Stimulated activated CD4-positive, alpha-beta T cell treated with anti-CD3 and anti-CD28 coated beads, Interleukin-1b, Interleukin-23, amount 100 ng/mL, for 24 hours (primary cell): ENCODE measurements at places on chromosomes 2 and 18.

DNA sequence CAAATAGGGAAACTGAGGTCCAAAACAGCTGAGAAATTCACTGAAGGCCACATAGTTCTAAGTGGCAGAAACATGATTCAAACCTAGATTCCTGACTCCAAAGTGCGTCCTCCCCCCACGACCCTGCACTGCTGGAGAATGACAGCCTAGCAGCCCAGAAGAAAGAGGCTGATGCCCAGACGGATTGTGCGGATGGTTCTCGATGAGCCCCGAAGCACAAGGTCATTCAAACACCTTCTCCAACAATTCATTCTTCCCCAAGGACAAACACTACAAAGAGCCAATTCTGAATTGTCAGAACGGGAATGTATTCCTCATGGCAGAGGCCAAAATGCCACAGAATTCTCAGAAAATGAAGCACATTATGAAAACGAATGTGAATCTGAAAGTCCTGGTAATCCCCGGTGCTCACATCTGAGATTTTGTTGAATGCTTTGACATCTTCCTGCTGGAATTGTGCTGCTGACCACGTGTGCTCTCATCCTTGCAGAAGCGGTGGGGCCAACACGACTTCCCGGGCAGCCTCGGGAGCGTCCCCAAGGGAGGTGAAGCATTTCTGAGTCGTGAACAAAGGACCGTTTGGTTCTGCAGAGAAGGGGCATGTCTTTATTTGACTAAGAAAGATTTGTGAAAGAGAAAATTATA, 337.0 kb downstream of the EIPR1 start:
- DNase-seq, result no peak

GRCh38 chr18:26723981-26724380, 141.5 kb downstream of the AQP4 start:
- DNase-seq, result no peak

DNA sequence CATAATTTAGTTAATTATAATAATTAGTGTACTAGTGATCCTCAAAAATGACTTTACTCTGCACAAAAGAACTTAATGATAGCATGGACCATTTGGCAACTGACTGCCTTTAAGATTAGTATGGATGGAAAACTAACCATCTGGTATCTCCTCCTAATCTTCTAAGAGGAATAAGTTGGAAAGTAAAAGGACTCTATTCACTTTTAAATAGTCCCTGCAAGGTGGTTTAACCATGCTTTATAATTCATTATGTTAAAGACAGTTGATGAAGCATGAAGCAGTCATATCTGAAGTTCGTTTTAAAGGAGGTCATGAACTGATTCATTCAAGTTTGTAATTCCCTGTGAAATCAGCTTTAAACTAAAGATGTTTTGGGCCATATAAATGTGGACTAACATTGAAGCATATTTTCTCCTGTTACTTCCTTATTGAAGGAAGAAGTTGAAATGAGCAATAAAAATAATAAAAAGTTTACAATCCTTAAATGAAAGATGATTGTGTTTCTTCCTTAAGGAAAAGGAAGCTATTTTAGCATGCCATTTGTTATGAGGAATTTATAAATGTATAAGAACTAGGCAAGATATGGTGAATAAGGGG, 446.0 kb downstream of the XIRP2 start:
- DNase-seq, result no peak

GRCh38 chr2:102101849-102102635, 40.5 kb upstream of the IL1R1 start:
- DNase-seq, result no peak

- DNase-seq, result no peak
Observed at GRCh38 chr2:53782676-53783075, 4.1 kb downstream of the ASB3 start.

- no peak for DNase-seq
Observed at GRCh38 chr18:28365411-28365831, 188.5 kb upstream of the CDH2 start.

DNA sequence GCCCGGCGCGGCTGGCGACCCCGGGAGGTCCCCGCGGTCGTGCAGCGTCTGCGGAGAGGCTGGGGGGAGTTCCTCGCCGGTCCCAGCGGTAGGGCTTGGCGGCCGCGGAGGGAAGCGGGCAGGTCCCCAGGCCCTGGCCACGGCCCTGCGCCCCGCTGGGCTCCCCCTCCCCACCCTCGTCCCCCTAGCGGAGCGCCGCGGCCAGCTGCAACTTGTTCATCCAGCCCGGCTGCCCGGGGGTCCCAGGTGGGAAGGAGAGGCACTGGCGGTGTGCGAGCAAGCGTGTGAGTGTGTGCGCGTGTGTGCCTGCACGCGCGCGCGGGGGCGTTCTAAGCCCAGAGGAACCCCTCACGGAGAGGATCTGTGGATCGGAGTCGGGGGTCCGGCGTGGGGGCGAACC, 1.3 kb downstream of the PTPRM start:
- DNase-seq, result no peak

DNA sequence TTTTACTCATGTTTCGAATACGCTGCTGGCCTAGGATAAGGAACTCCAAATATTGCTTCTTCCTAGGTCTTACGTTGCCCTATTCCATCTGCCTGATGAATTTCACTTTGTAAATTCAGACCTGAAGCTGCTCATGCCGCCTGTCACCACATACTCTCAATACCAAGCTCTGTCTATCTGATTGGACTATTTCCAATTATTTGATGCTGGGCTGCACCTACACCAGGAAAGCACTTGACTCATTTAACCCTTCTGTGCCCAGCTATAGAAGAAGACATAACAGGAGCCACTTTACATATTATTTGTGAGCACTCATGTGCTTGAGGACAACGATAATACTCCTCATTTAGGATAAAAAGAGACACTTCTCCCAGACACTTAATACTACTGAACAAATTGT, 1293.9 kb upstream of the LRRTM1 start:
- DNase-seq, result no peak

DNA sequence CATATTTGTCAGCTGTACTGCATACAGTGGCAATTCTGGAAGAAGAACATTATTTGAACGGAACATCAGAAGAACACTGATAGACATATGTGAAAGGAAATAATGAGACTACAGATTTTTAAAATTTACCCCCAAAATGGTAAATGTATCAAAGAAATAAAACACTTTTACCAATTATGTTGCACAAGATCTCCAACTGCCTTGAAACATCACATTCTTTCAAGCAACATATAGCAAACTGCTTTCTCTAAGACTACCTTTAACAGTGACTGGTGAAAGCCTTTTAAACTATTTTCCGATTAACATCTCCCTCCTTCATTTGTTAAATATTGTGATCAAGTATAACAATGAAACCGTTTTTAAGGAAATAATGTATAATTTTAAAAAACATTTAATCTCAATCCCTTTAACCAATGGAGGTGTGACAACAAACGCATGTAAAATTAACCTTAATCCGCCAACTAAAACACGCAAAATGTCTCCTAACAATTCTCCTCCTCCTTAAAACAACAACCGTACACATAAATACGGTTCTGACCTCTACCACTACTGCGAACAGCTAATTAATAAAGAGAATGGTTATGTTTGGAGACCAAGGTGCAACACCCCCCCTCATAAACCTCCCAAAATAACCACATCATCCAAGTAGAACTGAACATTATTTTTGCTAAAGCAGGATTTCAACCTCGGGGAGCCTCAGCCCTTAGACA, 2.4 kb downstream of the FBXO11 start:
- no peak for DNase-seq

- DNase-seq, result no peak
Observed at GRCh38 chr18:75176849-75177248, 32.1 kb downstream of the PTGR3 start.

- no peak for DNase-seq
Observed at GRCh38 chr2:164839914-164840457, 1.6 kb downstream of the COBLL1 start.

DNA sequence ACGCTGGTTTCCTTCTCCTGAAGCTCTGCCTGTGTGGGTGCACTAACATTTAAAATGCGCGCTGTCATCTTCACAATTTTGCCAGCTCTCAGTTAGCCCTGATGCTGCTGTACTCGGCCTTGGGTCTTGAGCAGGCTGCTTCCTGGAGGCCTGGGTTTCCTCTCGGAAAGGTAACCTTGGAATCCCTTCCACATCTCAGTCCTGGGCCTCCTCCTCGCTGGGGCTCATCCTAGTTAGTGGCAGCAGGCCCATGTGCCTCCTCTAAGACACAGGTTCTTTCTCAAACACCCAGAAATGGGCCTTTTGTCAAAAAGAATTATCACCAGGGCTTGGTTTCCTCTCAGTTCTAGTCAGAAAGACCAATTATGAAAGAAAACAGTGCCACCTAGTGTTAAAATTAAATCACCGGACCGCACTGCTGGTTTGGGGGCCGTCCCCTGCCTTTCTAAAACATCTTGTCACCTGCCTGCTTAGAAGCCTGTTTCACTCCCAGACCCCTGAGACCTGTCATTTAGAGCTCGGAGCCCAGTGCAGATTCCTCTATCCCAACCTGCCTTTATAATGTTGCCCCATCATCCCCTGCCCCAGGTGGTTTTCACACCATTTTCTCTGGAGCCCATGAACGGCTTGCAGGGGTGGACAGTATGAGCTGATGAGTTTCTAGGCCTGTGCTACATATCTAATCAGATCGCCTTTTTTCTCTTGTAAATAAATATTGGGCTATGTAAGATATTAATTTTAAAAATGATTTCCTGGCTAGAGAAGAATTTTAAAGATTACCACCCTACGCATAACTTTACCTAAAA, 42.4 kb downstream of the HK2 start:
- DNase-seq, result peak; percentile 7

DNA sequence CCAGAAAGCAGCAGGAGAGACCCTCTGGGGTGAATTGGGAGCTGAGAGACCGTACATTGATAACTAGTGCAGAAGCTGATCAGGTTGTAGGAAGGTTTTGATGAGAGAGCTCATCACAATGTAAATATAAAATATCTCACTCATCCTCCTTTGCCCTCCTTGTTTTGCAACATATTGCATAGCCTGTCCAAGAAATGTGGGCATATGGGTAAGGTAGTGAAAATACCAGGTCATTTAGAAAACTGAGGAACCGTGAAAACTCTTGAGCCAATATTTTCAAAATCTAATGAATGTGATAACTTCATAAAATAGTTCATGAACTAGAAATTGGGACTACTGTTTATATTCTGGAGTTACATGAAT, 31.4 kb downstream of the C18orf54 start:
- DNase-seq, result no peak

DNA sequence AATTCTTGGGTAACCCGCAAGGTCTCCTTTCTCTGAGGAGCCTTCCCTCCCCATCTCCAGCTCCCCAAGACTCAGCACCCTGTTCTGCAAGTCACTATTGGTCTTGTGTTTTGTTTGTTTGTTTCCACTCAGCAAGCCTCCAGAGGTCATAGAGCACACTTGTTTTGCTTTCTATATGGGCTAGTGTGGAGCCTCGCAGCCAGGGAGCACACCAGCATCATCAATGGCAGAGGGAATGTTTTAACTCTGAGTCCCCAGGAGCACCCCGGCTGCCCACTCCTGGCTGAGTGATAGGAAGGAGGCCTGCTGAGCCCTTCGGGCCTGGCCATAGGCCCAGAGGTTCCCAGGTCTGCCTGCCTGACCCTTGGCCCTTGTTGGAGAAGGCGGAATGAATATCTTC, 36.6 kb downstream of the GLI2 start:
- no peak for DNase-seq

DNA sequence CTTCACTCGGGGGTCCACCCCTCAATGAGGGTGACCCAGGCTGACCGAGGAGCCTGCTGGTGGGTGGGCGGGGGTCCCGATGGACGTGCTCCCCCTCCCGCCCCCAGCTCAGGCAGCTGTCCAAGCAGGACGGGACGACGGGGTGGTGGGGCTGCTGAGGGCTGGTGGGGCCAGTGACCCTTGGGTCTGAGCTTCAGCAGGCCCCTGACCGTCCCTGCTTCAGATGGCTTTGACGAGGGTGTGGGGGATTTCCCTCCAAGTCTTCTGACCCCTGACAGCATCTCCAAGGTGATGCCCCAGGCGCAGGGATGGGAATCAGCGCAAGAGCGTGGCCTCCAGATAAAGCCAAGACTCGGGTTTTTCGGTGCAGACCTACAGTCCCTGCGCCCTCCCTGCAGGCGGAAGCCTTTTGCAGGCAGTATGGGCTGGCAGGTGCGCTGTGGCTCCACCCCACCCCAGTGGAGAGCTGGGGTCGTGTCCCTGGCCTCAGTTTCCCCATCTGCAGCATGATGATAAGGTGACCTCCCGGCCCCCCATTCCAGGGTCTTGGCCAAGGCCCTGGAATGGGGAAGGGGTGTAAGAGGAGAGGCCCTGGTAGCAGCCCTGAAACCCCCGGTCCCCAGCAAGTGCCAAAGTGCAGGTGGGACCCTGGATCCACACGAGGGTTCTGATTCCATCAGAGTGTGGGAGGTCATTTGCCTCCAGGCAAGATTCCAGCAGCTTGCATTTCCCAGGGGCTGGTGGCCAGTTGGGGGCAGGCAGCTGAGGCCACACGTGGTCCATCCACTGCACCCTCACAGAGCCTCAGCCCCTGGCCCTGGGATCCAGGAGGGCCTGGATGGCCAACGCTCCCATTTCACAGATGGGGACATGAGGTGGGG, 8.7 kb downstream of the CROCC2 start:
- no peak for DNase-seq

DNA sequence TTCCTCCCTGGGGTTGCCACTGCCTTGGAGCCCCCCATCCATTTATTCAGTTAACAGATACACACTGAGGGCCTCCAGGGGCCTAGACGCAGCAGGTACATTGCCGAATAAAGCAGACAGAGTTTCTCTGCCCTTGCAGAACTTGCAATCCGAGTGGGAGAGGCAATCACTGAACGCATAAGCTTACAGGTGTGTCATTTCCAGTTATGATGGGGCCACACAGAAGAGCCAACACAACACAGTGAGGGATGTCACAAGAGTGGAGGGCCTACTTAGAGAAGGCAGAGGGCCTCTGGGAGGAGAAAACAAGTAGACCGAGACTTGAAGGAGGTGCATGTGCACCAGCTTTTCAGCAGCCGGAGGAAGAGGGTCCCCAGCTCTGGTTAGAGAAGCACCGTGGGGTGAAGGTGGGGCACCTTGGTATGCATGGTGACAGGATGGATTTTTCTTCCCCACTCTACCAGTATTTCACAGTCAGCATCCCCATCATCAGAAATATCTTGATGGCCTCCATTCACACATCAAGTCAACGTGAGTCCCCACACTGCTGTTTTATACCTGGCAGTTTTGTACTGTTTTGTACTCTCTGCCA, 150.9 kb downstream of the SMAD7 start:
- DNase-seq, result no peak
